Stimulated activated CD4-positive, alpha-beta T cell treated with anti-CD3 and anti-CD28 coated beads, Interleukin-15, amount 100 ng/mL, for 1 hour (primary cell): ENCODE measurements at places on chromosomes 5 and 9.

- DNase-seq: no peak
Measured at GRCh38 chr5:93048858-93049257, 532.2 kb downstream of the NR2F1-AS1 start.

DNA sequence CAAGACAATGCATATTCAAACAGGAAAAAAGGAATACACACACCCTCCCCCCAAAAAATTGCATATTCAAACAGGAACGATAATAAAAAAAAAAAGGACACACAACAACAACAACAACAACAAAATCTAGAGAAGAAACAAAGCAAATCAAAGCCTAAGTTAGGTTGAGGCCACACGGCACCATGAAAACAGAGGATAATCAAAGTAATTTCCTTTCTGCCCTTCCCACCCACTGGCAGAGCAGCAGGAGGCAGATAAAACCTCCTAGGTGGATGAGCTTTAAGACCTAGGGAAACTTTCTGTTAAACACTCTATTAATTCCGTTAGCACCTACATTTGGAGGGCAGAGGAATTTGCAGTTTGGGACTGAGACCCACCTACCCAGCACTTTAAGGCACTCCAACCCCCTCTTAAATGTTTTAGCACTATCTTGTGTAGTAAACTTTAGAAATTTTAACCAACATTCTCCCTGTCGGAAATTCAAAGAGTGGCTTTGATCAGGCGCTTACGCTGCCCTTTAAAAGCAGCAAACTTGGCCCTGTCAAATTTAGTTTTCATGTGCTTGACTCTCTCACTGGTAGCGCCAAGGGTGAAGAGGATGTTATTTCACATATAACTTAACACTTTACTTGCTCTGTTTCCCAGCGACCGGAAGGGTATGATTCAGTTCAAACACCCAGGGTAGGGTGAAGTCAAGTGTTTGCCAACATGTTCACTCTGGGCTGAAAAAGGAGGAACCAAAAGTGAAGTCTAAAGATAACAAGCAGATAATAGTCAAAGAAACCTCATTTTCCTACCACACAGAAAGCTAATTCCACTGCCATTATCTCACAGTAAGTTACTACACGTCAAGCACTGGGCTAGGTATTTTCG lies 9.2 kb downstream of the ENC1 start:
- DNase-seq: no peak

- DNase-seq: no peak
Measured at GRCh38 chr9:110027671-110028081, 180.3 kb downstream of the C9orf152 start.

DNA sequence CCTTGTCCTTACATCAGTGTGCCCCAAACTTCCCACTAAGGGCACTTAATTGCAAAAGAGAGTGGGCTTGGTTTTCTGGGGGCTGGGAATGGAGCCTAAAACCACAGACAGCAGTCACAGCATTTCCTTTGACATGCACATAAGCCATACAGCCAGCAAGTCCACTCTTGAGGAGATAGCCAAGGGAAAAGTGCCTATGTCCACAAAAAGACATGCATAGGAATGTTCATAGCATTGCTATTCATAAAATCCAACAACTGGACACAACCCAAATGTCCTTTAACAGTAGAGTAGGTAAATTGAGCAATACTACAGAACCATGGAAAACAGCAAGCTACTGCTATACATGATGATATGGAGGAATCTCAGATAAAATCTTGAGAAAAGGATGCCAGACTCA lies 11.7 kb upstream of the FAT2 start:
- no peak for DNase-seq
